ENCODE measurements at places on chromosomes 5 and 9.
A peak's percentile ranks its signal among the peaks of the same experiment; 100 is the strongest.

GRCh38 chr5:127590156-127590722 is 58.6 kb upstream of the CTXN3 start:
- no peak for DNase-seq

DNA sequence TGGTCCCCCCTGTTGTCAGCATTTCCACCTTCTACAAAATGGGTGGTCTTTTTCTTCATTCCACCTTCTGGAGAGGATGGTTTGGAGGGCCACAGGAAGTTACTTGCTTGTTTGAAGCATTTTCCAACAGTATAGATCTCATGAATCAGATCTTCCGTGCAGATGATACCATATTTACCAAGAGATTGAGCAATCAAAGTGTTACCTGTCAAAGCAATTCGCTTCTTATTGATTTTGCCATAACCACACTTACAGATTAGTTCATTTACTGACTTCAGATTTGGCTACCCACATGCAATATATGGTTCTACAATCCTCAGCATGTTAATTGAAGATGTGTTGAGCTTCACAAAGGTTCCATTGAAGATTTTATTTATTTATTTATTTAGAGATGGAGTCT is 14.0 kb upstream of the TEX48 start:
- DNase-seq = no peak

DNA sequence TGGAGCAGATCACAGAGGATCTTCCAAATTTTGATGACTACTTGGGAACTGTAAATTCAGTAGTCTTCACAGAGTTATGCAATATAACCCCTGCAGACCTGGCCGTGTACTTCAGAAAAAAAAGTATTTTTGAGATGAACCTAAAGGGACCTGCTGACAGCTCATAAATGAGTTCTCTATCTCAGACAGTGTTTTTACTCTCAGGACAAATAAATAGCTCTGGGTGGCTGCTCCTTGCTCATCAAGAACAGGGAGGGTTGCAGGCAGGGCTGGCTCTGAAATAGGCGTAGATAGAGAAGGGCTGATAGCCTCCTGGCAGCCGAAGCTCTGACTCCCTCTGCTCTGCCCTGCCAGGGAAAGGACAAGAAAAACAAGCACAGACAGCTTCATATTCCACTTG is 64.8 kb downstream of the PLAC8L1 start:
- DNase-seq = no peak

GRCh38 chr5:174078416-174078815 is 32.9 kb downstream of the NSG2 start:
- DNase-seq = no peak

DNA sequence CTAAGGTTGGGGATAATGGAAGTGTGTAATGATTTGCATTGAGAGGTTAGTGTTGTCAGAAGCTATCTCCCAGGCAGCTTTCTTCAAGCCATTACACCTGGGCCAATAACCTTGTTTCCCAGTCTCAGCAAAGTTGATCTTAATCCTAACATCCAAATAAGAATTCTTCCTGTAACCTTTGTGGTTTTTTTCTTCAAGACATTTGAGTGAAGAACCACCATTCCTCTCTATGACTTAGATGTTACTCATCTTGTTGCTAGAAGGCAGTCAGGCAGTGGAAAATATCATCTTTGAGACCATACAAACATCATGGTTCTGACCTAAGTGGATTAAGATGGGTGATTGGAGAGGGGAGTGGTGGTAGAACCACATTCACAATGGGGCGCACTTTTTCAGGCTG is 103.5 kb downstream of the NDUFAF2 start:
- no peak for DNase-seq

DNA sequence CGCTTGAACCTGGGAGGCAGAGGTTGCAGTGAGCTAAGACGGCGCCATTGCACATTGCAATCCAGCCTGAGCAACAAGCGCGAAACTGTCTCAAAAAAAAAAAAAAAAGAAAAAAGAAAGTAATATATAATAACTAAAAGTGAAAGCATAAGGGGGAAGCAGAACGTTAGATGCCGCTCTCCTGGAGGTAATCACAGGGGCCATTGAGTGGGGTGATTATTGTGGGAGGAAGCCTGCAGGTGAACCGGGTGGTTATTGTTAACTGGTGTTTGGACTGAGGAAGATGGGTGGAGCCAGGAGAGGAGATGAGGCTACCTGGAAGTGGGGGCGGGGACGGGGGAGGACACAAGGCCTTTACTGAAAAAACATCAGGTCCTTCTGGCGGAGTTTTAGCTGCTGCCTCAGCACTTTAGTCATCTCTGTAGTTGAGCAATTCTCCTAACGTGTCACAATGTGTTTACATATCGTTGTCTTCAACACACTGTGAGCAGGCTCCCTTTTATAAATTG is 5.3 kb upstream of the TJP2 start:
- DNase-seq = no peak

GRCh38 chr9:70218767-70219166 is 40.0 kb upstream of the SMC5 start:
- DNase-seq = no peak

- no peak for DNase-seq
Observed at GRCh38 chr5:29777373-29777772, 1416.1 kb upstream of the CDH6 start.

DNA sequence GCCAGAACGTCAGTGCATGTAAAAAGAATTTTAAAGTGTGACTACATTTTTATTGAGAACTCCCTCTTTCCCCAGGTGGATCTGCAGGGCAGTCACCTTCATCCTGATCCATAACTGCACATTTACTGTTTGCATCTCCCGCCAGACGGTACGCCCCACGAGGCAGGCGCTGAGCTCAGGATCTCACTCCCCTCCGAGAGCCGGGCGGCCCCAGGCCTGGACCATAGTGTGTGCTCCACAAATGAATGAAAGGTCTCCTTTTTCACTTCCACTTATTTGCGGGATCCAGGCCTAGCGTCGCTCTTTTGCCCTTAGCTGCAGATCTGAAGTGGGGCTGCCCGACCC is 378 bp downstream of the DROSHA start:
- no peak for DNase-seq

DNA sequence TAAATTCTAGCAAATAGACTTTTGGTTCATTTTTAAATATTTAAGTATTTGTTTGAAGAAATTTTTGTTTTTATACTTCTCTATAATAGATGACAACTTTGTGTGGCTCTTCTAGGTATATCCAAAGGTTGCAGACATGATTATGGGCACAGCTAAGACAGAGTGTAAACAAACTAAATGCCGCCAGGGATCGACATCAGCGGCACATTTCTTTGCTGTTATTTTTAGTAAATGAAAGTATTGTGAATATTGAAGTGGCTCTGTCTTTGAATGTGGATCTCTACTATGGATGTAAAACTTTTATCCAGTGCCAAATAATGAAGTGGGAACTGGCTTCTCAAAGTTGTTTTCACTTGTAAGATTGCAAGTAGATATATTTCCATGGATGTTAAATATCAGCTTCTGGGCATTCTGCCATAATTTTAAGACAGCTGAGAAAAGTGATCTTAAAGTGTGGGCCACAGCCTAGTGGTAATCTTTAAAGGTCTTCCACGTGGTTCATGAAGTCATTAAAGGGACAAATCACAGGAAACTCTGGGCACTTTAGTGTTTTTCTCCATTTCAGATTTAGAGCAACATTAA is 589.9 kb downstream of the ZNF608 start:
- DNase-seq = no peak

DNA sequence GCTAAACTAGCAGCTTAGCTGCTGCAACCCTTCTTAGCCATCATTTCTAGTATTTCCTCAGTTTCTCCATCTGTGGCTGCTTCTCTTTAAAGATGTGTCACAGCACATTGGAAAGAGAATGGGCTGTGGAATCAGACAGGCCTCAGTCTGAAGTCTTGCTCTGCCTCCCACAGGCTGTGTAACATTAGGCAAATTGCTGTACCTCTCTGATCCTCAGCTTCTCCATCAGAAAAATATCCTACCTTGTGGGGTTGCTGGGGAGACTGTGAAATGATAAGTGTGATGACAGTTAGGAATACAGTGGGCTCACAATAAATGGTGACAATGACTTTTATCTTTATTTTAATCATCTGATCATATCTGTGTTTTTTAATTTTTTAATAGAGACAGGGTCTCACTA is 17.5 kb upstream of the TRIM14 start:
- no peak for DNase-seq

- peak; percentile 34 for DNase-seq
Observed at GRCh38 chr5:74367241-74367733, 273.2 kb downstream of the ENC1 start.

Data from ecto neural progenitor cell (in vitro differentiated cells).